ENCODE measurements at places on chromosomes 7 and 10.

- DNase-seq, result no peak
Observed at GRCh38 chr7:36925207-36925606, 200.9 kb upstream of the AOAH start.

- no peak for DNase-seq
Observed at GRCh38 chr10:97843281-97843671, 6.4 kb upstream of the GOLGA7B start.

GRCh38 chr10:18334116-18334867 is 194.1 kb downstream of the CACNB2 start:
- no peak for DNase-seq

GRCh38 chr10:38163617-38164016 is 69.5 kb downstream of the ZNF37A start:
- DNase-seq, result no peak

- no peak for DNase-seq
Observed at GRCh38 chr7:87032604-87033339, 26.7 kb downstream of the ELAPOR2 start.

GRCh38 chr10:49682879-49683278 is 3.4 kb downstream of the C10orf53 start:
- no peak for DNase-seq

DNA sequence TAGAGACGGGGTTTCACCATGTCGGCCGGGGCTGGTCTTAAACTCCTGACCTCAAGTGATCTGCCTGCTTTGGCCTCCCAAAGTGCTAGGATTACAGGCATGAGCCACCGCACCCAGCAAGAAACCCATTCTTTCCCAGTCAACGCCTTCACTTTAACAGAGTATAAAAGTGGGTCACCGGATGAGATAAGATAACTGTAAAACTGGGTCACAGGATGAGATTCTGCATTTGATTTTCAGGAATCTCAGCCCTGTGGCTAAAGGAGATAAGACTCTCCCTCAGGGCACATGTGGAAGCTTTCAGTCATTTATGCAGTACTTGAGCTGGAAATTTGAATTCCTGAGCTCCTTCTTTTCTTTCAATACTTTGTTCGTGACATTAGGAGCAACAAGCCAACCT is 70.8 kb downstream of the LRRC17 start:
- no peak for DNase-seq

GRCh38 chr10:31460242-31460641 is 141.2 kb downstream of the ZEB1 start:
- DNase-seq, result no peak

DNA sequence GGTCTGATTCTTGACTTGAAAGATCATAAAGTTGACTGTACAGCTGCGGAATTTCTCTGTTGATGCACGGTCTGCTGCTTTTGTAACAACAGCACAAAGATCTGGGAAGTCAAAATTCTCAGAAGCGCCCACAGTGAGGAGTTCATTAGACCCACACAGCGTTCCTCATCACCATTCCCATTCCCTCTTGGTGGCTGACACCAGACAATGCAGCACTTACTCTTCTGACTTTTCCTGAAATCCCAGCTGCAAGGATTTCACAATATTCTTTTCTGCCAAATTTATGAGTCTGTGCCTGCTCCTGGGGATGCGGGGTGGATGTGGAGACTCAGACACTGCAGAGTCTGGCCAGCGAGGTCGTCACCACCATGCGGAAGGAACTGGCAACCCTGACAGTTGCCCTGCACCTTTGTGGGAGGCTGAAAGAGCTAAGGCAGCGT is 233.9 kb downstream of the FANK1 start:
- no peak for DNase-seq

DNA sequence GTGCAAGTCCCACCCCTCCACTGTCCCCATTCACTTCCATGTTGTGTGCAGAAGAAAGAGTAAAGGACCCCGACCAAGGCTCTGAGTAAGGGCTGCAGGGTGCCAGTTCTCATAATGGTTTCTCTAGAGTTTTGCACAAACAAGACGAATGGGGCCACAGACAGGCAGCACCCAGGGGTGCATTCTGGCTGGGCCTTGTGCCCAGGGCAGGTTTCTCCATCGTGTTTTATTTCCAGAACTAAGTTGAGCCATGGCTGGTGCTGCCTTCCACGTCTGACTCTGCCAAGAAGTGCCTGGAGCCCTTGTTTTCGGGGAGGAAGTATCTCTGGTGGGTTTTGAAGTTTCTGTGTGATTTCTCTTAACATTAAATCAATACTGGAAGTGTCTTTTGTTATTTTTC is 95.0 kb upstream of the SDK1 start:
- no peak for DNase-seq

DNA sequence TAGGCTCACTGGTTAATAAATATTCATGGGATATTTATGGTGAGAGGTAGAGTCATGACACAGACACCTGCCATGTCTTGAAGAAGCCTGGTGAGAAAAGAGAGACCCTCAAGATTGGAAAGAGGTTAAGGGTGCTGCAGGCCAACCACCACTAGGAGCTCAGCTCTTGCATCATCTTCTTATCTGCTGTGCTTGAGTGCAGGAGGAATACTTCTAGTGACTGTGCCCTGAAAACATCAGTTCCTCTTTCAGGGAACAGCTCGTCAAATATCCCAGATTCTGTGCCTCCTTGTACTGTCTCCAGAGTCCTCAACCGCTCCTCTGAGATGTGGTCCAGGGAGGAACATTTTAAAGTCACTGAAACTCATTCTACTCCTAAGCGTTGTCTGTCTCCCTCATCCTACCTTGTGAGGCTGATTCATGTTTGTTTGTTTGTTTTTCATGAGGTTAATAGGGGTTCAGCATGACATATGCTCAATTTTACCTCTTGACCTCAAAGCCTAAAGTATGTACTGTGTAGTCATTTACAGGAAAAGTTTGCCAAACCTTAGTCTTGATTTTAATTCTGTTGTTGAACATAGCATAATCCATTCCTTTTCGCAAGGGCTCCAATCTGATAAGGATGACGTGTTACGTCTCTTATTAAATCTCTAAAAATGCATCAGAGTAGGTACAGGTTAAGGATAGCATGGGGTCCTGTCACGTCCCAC is 293.1 kb downstream of the C7orf25 start:
- DNase-seq, result no peak

GRCh38 chr10:75696536-75696935 is 265.1 kb downstream of the LRMDA start:
- DNase-seq, result no peak

DNA sequence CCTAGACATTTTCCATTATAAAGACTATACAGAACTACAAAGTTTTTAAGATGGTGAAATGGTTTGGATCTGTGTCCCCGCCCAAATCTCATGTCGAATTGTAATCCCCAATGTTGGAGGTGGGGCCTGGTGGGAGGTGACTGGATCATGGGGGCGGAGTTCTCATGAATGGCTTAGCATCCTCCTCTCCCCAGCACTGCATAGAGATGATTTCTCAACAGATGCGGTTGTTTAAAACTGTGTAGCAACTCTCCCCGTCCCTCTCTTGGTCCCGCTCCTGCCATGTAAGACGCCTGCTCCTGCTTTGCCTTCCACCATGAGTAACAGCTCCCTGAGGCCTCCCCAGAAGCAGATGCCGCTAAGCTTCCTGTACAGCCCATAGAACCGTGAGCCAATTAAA is 1.6 kb downstream of the FAM133B start:
- no peak for DNase-seq

- no peak for DNase-seq
Observed at GRCh38 chr7:1248143-1248915, 15.7 kb downstream of the UNCX start.

DNA sequence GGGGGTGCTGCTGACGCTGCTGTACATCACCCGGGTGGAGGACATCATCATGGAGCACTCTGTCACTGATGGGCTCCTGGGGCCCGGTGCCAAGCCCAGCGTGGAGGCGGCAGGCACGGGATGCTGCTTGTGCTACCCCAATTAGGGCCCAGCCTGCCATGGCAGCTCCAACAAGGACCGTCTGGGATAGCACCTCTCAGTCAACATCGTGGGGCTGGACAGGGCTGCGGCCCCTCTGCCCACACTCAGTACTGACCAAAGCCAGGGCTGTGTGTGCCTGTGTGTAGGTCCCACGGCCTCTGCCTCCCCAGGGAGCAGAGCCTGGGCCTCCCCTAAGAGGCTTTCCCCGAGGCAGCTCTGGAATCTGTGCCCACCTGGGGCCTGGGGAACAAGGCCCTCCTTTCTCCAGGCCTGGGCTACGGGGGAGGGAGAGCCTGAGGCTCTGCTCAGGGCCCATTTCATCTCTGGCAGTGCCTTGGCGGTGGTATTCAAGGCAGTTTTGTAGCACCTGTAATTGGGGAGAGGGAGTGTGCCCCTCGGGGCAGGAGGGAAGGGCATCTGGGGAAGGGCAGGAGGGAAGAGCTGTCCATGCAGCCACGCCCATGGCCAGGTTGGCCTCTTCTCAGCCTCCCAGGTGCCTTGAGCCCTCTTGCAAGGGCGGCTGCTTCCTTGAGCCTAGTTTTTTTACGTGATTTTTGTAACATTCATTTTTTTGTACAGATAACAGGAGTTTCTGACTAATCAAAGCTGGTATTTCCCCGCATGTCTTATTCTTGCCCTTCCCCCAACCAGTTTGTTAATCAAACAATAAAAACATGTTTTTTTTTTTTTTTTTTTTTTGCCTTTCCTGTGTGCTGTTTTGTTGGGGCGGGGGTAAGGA is 55.8 kb downstream of the TSPAN15 start:
- no peak for DNase-seq

DNA sequence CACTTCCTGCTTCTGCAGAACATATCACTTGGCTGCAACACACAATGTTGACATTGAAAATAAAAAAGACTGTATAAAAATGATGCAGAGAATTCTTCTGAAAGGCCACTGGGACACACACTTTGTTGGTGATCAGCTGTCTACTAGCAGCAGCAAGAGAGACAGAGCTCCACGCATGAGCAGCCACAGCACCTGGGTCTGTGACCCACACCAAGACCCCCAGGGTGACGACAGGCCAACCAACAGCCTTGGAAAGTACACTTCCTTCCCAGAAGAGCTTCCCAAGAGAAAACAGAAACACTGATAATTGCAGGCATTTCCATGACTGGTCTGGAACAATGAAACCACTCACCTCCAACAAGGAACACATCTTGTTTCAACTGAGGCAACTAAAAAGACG is 239.0 kb downstream of the DIP2C start:
- no peak for DNase-seq

DNA sequence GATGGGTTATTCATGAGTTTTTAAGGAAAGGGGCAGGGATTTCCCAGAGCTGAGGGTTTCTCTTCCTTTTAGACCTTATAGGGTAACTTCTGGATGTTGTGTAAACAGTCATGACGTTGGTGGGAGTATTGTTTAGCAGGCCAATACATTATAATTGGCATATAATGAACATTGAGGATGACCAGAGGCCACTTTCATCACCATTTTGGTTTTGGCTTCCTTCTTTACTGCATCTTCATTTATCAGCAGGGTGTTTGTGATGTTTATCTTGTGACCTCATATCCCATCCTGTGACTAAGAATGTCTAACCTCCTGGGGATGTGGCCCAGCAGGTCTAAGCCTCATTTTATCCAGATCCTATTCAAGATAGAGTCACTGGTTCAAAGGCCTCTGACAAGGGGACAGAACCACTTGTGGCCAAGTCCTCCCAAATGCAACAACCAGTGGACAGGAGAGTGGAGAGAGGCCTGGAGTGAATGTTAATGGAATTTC is 77.3 kb upstream of the RPA3 start:
- DNase-seq, result peak; percentile 85

DNA sequence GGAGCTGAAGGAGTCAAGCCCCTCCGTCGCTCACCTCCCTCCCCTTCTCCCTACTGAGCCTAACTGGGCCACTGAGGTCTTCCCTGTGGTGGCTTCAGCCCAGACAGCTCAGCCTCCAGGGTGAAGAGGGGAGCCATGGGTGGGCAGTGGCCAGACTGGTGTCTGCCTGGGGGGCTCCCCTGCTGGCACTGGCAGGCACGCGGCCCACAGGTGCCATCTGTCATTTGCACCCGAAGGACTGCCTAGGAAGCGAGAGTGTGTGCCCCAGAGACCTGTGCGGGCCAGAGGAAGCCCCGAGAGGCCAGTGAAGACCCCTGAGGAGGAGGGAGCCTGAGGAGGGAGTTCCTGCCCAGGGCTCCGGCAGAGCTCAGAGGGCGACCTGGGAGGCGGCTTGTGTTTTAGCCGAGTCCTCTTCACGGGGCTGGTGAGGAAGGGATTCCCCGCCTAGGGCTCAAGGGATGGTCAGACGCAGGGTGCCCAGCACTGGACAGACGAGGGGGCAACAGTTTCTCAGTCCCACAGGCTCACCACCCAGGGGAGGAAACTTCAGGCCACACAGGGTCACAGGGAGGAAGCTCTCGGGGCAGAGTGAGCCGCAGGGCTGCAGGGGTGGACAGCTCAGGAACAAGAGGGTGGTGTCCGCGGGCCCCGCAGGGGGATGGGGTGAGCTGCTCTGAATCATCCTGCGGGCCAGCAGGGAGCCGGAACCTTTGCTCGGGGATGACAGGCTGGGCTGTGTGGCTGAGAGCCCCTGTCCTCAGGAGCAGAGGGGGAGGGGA is 76.2 kb upstream of the PPP2R2D start:
- no peak for DNase-seq

- no peak for DNase-seq
Observed at GRCh38 chr7:152512706-152513105, 76.9 kb upstream of the KMT2C start.

- DNase-seq, result no peak
Observed at GRCh38 chr10:86667421-86668181, 710 bp upstream of the LDB3 start.

GRCh38 chr7:6658618-6659345 is 21.7 kb downstream of the ZNF316 start:
- no peak for DNase-seq

- no peak for DNase-seq
Observed at GRCh38 chr10:50941629-50942028, 56.2 kb upstream of the A1CF start.

DNA sequence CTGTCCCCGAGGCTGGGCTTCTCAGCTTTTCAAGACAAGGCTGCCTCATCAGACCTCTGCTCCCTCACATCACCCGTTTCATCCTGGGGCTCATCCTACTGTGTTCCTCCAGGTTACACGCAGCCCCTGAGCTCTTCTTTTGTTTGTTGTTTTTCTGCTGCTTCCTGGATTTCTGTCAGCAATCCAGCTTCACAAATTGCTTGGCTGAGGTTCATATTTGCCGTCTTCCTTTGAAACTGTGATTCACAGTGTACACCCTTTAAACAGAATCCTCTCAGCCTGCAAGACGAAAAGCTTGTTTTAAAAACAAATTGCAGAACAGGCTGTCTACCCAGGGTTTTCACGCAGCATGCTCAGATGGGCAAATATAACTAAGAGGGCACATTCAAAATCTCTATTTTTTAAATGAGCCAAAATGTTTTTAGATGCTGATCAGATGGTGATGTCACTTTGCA is 39.1 kb upstream of the PARD3 start:
- peak; percentile 87 for DNase-seq

- no peak for DNase-seq
Observed at GRCh38 chr10:68111584-68111983, 2.3 kb downstream of the MYPN start.
